Activated T-helper 1 cell treated with anti-CD3 and anti-CD28 coated beads, Interleukin-12 subunit alpha, Interleukin-12 subunit beta, Interleukin-2, Interleukin-4 antibody, amounts not matched to agents 30 ng/mL and 10 ng/mL and 1 ng/mL, durations not matched to agents 14 hours and 24 hours and 36 hours (primary cell): ENCODE measurements at places on chromosomes 2 and 18. TPM values are rescaled to one million over a fixed set of nuclear protein-coding genes. Genes with fewer than 3 reads are reported as not detected.

The SSB gene
- total RNA-seq: 101 and 107 TPM in 2 replicates

DNA sequence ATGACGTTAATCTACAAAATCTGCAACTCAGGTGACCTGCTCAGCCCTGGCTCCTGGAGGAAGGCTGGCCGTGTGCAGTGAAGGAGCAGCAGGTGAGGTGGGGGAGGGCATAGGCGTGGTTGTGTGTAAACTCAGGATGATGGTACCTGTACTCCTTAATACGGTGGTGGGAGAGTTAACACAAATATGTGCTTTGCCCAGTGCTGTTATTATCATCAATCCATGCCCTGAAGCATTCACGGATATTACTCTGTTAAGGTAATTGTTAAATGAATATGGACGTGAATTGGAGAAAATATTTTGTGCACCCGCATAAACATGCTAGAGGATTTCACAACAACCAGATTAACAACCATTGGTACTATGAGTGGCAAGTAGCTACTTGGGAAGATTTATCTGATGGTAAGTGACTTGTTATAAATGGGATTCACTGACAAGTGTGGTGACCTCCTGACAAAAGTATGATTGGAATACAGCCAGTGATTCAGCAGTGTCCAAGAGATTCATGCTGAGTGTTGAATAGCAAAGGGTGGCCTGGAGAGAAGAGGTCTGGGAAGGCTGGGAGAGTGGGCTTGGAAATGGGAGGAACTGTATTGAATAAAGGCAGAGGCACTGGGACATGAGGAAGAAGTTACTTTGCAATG lies 194.1 kb downstream of the TPGS2 start:
- H3K36me3 ChIP-seq: no peaks in the 10 kb centered on the region
- peaks cover 3% of the 10 kb centered on the region for H3K27me3 ChIP-seq
- H3K4me1 ChIP-seq: no peaks in the 10 kb centered on the region
- no peak for DNase-seq
- no peak overlapping the region for H3K27ac ChIP-seq
- no peak overlapping the region for H3K4me3 ChIP-seq

DNA sequence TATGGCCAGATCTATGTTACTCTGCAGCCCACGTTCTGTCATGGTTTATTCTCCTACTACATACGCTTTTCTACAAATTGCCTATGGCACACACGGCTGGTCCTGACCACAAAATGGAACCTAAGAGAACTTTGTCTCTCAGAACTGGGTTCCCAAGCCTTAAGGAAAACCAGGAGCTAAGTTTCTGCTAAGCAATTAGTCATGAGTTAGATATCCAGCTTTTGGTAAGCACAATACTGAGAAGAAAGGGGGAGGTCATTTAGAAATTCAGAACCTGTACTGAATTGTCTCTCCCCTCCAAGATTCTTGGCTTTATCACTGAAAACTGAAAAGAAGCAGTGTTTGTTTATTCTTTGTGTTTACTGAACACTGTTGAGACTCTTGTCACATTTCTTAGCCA lies 283.5 kb upstream of the TANK start:
- no peak overlapping the region for H3K27ac ChIP-seq
- no peaks in the 10 kb centered on the region for H3K36me3 ChIP-seq
- no peak for DNase-seq
- H3K4me1 ChIP-seq: no peaks in the 10 kb centered on the region

GRCh38 chr2:171592036-171592555 lies 69.8 kb downstream of the CYBRD1 start:
- H3K27ac ChIP-seq: no peak overlapping the region
- no peaks in the 10 kb centered on the region for H3K4me1 ChIP-seq

DNA sequence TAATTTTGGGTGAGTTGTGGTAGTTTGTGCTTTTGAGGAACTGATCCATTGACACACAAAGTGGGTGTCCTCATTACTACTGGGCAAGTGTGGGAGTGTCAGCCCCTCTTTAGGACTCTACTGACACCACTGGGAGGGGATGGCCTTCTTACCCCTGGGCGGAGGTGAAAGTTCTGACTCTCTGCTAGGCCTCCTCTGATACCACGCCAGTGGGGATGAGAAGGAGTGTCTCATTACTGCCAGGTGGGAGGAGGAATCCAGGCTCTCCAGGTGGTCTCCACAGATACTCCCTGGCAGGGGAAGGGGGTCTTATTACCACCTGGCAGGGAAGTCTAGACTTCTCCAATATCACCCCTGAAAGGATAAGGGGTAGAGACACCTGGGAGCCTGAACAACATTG lies 9.1 kb downstream of the LCLAT1 start:
- no peak overlapping the region for H3K27ac ChIP-seq
- no peak overlapping the region for H3K4me3 ChIP-seq
- H3K27me3 ChIP-seq: no peaks in the 10 kb centered on the region
